ENCODE measurements at places on chromosomes 4 and X. TPM values are rescaled to one million over a fixed set of nuclear protein-coding genes. Genes with fewer than 3 reads are reported as not detected.

DNA sequence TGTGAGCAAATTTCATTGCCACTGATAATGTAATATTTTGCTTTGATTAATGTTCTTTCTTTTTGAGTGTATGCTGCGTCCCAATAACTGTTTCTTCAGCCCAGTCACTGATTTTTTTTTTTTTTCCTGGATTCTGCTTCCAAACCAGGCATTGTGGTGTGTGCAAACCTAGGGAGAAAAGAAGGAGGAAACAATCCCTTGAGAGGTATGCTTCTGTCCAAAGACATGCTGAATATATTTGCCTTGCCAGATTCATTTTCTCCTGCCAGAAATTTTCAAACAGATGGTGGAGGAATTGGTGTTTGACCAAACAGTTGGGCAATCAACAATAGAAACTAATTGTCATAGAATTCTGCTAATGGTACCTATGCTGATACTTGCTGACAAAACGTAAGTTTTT is 753.6 kb downstream of the RPA4 start:
- no peak for DNase-seq
- H3K36me3 ChIP-seq: no peaks in the 10 kb centered on the region
- H3K4me3 ChIP-seq: no peak overlapping the region
- no peaks in the 10 kb centered on the region for H3K4me1 ChIP-seq
- H3K27me3 ChIP-seq: peaks cover 6% of the 10 kb centered on the region
- no peak overlapping the region for H3K27ac ChIP-seq

DNA sequence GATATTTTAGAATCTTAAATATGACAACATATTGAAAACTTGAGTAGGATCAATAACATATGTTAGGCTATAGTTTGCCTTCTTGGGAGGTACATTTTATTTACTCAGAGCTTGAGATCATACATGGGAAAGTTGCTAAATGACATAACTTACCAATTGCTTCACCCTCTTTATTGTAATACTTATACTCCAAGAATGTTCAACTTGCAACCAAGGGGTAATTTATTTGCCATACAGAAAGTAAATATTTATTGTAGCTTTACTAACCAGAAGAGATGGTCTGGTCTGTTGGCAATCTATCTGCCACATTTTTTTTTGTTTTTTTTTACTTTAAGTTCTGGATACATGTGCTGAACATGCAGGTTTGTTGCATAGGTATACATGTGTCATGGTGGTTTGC is 426.6 kb downstream of the ARHGAP24 start:
- no peak overlapping the region for H3K4me3 ChIP-seq
- no peaks in the 10 kb centered on the region for H3K27me3 ChIP-seq
- no peak for DNase-seq
- H3K27ac ChIP-seq: no peak overlapping the region
- no peaks in the 10 kb centered on the region for H3K36me3 ChIP-seq
- no peaks in the 10 kb centered on the region for H3K4me1 ChIP-seq

DNA sequence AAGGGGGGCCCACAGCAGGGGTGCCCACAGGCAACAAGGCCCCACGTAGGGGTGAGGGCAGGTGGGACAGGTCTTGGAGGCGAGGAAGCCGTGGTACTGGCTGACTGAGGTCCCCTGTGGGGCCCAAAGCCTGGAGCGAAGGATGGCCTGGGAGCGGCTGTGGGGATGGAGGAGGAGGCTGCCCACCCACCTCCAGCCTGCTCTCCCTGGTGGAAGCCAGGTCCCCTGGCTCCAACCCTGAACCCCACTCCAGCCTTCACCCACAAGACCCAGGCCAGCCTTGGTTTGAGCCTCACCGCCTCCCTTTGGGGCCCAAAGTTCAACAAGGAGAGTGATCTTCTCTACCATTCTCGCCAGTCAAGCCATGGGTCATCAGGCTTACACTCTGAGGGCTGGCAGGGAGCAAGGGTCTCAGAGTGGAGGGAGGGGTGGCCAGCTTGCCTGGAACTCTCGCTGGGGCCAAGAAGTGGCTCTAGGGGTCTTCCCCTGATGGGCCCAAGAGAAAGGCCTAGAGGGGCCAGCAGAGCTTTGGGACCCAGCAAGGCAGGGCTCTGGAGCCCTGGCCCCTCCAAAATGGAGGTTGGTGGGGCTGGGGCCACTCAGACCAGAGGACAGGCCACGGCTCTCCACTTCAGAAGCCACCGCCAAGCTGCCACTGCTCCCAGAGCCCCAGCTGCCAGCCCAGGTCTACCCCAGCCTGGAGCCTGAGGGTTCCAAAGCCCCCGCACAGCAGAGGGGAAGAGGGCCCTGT is 5.0 kb downstream of the PNCK start:
- H3K27ac ChIP-seq: no peak overlapping the region
- H3K4me1 ChIP-seq: no peaks in the 10 kb centered on the region
- H3K36me3 ChIP-seq: no peaks in the 10 kb centered on the region
- no peak overlapping the region for H3K4me3 ChIP-seq

GRCh38 chr4:118916691-118917289 is 28.1 kb downstream of the SYNPO2 start:
- H3K36me3 ChIP-seq: no peaks in the 10 kb centered on the region
- peaks cover 32% of the 10 kb centered on the region for H3K4me1 ChIP-seq
- peak overlapping the region; percentile 58 for H3K27ac ChIP-seq
- no peak for DNase-seq
- no peaks in the 10 kb centered on the region for H3K27me3 ChIP-seq
- no peak overlapping the region for H3K4me3 ChIP-seq

- H3K27ac ChIP-seq: no peak overlapping the region
- H3K27me3 ChIP-seq: no peaks in the 10 kb centered on the region
- no peaks in the 10 kb centered on the region for H3K4me1 ChIP-seq
- no peak overlapping the region for H3K4me3 ChIP-seq
- no peaks in the 10 kb centered on the region for H3K36me3 ChIP-seq
Measured at GRCh38 chr4:152640058-152640921, 39.5 kb downstream of the TMEM154 start.

Gene KCND1
- total RNA-seq: 0.29 TPM

Data from osteoblast (primary cell).